Upper lobe of left lung (tissue), 6 donors: ENCODE measurements at places on chromosomes 4 and X.
A peak's percentile ranks its signal among the peaks of the same experiment; 100 is the strongest.

DNA sequence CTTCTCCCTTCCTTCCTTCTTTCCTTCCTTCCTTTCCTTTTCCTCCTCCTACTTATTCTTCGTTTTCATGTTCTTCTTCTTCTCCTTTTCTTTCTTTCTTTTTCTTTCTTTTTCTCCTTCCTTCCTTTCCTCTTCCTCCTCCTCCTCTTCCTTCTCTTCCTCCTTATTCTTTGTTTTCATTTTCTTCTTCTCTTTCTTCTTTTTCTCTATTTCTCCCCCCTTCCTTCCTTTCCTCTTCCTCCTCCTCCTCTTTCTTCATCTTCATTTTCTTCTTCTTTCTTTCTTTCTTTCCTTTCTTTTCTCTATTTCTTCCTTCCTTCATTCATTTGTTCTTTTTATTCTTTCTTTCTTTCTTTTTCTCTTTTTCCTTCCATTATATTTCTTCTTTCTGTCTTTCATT, 671.6 kb downstream of the IQCM start:
- H3K27me3 ChIP-seq, result no peaks in the 10 kb centered on the region
- no peak for DNase-seq
- H3K36me3 ChIP-seq, result no peaks in the 10 kb centered on the region
- H3K4me1 ChIP-seq, result no peaks in the 10 kb centered on the region
- no peak overlapping the region for H3K27ac ChIP-seq

DNA sequence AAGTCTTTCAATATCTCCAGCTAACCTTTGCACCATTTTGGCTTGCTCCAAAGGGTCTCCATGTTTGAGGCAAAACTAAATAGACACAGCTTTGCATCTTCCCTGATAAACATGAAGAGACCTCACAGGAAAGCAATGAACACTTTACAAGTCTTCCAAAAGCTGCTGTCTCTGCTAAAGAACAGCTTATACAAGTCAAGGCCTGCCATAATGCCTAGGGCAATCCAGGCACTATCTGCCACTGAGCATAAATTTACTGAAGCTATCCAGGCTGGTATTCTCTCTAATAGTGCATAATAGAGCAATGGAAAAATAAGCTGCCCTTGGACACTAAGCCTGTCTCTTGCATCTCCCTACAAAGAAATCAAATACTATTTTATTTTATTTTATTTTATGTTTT, 60.1 kb upstream of the S100G start:
- H3K4me1 ChIP-seq, result no peaks in the 10 kb centered on the region
- no peaks in the 10 kb centered on the region for H3K36me3 ChIP-seq
- H3K27me3 ChIP-seq, result no peaks in the 10 kb centered on the region
- H3K4me3 ChIP-seq, result no peak overlapping the region
- H3K27ac ChIP-seq, result no peak overlapping the region

GRCh38 chrX:70422851-70423341, at the start of gene GDPD2:
TSS of gene GDPD2 (plus strand) at chrX:70423314. CDS start at chrX:70424985, 1,671 bp downstream.
- H3K4me3 ChIP-seq, result no peak within 1 kb of the TSS
- H3K36me3 ChIP-seq, result no peaks in the 10 kb centered on the region
- no peak within 1 kb of the TSS for H3K27ac ChIP-seq
- no peaks in the 10 kb centered on the region for H3K4me1 ChIP-seq

DNA sequence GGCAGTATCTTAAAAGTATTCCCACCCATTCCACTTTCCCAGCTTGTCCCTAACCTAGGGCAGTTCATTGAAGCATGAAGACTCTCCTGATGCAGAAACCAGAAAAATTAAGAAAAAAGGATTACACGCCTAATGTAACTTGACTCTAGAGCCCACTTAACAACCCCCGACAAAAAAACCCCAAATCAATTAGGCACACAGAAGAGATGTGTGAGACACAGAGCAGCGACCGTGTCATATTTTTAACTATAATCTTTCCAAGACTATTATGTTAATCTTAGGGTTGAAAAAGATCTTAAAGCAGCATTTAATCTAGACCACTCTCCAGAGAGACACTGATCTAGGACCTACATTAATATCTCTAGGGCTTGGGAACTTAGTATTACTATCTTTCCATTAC, 1.3 kb downstream of the YTHDC1 start:
- H3K36me3 ChIP-seq, result no peaks in the 10 kb centered on the region
- no peak for DNase-seq
- H3K4me1 ChIP-seq, result peaks cover 44% of the 10 kb centered on the region
- H3K27ac ChIP-seq, result peak overlapping the region; percentile 100
- H3K4me3 ChIP-seq, result peak overlapping the region; percentile 78
